Stimulated activated CD8-positive, alpha-beta memory T cell treated with anti-CD3 and anti-CD28 coated beads, Interleukin-15, amount 100 ng/mL, for 4 hours (primary cell): ENCODE measurements at places on chromosomes 5 and 9.

DNA sequence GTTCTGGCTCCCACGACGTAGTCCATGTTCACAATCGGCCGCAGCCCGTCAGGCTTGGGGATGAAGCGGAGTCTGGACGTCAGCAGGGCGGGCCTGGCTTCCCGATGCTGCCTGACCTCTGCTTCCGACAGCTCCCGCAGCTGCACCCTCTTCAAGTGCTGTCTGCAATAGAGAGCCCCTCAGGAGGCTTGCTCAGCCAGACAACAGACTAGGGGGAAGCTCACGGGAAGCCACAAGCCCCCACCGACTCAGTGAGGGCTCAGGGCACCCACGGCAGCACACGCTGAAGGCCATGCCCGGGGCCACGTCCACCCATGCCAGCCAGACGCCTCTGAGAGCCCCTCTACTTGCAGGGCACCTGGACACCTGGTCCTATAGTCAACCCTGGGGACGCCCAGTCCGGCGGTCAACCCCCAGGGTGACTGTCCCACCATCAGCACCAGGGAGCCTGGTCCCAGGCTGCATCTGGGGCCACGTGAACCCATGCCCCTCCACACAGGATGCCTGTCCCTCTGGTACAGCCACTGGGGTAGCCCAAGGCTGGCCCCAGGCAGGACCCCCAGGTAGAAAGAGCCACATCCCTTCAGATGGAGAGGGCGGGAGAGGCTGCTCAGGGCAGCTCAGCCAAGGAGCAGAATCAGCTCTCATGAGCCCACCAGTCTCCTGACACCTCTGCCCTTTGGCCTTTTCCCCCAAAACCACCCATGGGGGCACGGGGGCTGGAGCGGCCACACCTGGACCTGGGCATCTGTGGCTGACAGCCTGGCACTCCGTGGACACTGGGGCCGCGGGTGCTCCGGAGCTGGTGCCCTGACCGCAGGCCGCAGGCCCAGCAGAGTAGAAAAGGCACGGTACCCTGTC is 14.5 kb downstream of the TERT start:
- no peak for DNase-seq

GRCh38 chr5:56516441-56516840 is 283.3 kb upstream of the ANKRD55 start:
- DNase-seq = no peak

GRCh38 chr5:16852251-16853005 is 83.7 kb downstream of the MYO10 start:
- no peak for DNase-seq

GRCh38 chr5:77170-77501 is 14.8 kb upstream of the PLEKHG4B start:
- no peak for DNase-seq

DNA sequence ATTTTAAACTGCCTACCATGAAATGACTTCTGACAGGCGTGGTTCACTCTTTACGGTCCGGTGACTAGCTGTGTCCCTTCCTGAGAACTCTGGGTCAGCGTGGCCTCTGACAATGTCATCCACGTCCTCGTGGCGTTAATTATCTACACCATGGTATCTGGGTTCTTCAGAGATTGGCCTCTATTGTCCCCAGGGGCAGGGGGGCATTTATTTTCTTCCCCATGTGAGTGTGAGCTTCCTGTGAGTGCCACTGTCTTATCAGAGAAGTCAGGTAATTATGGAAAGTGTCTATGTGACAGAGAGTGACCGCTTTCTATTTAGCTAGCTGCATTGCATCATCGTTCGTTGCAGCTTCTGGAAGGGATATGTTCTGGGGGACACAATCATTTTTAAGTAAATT is 77.2 kb downstream of the FBXL7 start:
- no peak for DNase-seq

- DNase-seq = no peak
Measured at GRCh38 chr9:93008457-93008856, 50.0 kb upstream of the SUSD3 start.

GRCh38 chr9:115422932-115423440 is 305.0 kb upstream of the TNC start:
- no peak for DNase-seq

- no peak for DNase-seq
Measured at GRCh38 chr9:22147813-22148527, 138.9 kb upstream of the CDKN2B start.

GRCh38 chr5:135715267-135716055 is 119.0 kb upstream of the SLC25A48 start:
- DNase-seq = no peak

DNA sequence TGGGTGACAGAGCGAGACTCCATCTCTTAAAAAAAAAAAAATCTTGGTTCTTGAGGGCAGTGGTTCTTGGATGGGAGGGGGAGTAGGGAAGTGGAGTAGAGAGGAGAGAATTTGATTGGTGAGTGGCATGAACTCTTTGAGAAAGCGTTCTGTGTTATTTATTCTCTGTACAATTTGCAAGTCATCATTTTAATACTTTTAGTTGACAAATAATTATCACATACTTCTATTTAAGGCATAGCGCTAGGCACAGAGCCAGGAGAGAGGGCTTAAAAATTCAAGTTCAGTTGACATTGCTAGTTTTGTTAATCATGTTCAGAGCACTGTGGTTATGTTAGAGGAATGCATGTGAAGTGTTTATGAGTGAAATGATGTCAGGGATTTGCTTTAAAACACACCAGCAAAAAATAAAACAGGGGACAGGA is 24.6 kb downstream of the HSDL2 start:
- no peak for DNase-seq

GRCh38 chr9:78130004-78130403 is 98.4 kb upstream of the GNAQ start:
- DNase-seq = no peak

DNA sequence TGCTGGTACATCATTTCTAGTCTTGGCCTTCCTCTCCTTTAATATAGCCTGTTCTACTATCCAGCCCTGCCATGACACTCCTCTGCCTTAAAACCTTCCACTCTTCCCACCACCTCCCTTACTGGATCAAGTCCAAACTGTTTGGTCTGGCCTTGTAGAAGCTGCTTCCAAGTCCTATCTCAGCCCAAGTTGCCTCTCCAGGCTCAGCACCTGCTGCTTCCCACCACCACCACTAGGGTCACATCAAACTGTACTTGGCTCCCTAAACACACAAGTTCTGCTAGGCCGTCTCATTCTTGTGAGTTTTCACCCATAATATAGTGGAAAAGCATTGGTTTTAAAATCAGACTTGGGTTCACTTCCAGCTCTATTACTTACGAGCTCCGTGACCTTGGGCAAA is 1.4 kb downstream of the NDUFA8 start:
- no peak for DNase-seq

GRCh38 chr5:146290318-146290717 is 48.3 kb upstream of the POU4F3 start:
- DNase-seq = no peak

DNA sequence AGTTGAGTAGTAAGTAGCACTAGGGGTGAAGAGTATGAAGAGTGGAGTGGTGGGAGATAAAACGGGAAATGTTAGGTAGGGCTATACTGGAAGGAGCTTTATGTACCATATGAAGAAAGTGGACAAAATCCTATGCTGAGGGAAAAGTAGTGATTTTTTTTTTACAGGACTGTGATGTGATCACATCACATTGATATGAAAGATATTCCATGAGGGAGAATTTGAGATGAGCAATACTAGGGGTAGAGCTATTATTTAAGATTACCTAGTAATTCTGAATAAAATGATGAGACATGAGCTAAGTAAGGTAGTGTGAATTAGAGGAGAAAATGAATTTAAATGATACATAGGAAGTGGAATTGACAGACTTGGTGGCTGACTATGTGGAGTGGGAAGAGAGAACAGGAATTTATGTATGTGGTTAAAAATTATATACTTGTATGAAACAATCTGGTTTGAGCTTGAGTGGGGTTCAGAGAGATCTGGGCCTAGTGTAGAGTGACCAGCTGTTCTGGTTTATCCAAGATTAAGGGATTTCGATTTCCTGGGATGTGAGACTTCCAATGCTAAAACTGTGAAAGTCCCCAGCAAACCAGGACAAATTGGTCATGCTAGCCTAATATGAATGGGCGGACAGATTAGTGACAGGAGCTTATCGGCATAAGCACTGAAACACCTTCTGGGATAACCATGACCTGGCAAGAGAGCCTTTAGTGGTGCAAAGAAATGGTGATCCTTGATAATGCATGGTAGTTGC is 29.3 kb upstream of the STOM start:
- no peak for DNase-seq

- no peak for DNase-seq
Measured at GRCh38 chr9:106862110-106862820, 701 bp upstream of the ZNF462 start.

- DNase-seq = no peak
Measured at GRCh38 chr5:115758356-115758755, 58.1 kb downstream of the CDO1 start.
